ENCODE measurements at places on chromosomes 3 and 15.

- H3K4me3 ChIP-seq = no peak overlapping the region
- no peak for DNase-seq
- H3K36me3 ChIP-seq = no peaks in the 10 kb centered on the region
- no peaks in the 10 kb centered on the region for H3K4me1 ChIP-seq
- no peak overlapping the region for H3K27ac ChIP-seq
Measured at GRCh38 chr3:14841836-14842235, 23.1 kb downstream of the FGD5 start.

- no peak overlapping the region for H3K27ac ChIP-seq
- DNase-seq = no peak
- H3K27me3 ChIP-seq = peaks cover 2% of the 10 kb centered on the region
- no peaks in the 10 kb centered on the region for H3K36me3 ChIP-seq
- no peak overlapping the region for H3K4me3 ChIP-seq
Measured at GRCh38 chr15:37819191-37819590, 115.2 kb upstream of the TMCO5A start.

GRCh38 chr3:187736418-187736871 lies 8.8 kb downstream of the BCL6 start:
- H3K27me3 ChIP-seq = no peaks in the 10 kb centered on the region
- H3K4me3 ChIP-seq = no peak overlapping the region
- H3K27ac ChIP-seq = no peak overlapping the region

DNA sequence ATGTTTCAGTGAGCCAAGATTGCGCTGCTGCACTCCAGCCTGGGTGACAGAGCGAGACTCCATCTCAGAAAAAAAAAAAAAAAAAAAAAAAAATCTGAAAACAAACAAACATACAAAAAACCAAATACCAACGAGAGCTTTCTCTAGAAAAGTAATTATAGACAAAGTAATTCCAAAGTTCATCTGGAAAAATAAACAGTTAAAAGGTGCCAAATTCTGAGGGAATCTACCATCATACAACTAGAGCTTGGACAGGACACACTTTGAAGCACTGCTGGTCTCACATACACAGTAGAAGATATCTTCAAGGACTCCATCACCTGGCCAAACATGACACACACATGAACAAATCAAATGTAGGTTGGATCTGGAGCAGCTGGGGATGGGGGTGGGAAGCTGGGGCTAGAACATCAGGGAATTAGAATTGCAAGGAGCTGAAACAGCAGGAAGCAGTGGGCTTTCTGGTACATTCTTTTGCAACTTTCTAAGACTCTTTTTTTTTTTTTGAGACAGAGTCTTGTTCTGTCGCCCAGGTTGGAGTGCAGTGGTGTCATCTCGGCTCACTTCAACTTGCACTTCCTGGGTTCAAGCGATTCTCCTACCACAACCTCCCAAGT lies 41.1 kb upstream of the CTSH start:
- H3K27me3 ChIP-seq = no peaks in the 10 kb centered on the region
- H3K4me3 ChIP-seq = no peak overlapping the region
- H3K4me1 ChIP-seq = no peaks in the 10 kb centered on the region
- no peaks in the 10 kb centered on the region for H3K36me3 ChIP-seq
- H3K27ac ChIP-seq = no peak overlapping the region

DNA sequence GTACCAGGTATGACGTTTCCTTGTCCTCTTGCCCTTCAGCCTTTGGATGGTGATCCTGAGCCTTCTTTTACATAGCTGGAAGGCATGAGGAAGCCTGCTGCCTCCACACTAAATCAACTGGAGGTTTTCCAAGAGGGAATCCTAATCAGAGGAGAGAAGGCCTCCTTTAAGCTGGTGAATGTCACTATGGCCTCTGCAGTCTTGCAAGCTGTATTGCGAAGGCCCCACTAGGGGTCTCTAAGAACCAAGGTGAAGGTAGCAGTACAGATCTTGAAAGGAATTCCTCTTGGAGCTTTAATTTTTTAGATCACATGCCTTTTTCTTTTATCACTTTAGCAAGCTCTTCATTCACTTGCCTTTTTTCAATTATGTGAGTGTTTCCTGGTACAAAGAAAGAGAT lies 119.2 kb downstream of the GHSR start:
- DNase-seq = no peak
- H3K4me3 ChIP-seq = no peak overlapping the region
- H3K36me3 ChIP-seq = peaks cover 12% of the 10 kb centered on the region
- H3K27ac ChIP-seq = no peak overlapping the region

GRCh38 chr3:176247191-176247590 lies 950.1 kb downstream of the TBL1XR1 start:
- H3K36me3 ChIP-seq = no peaks in the 10 kb centered on the region
- H3K27me3 ChIP-seq = no peaks in the 10 kb centered on the region
- H3K4me1 ChIP-seq = no peaks in the 10 kb centered on the region
- DNase-seq = no peak
- no peak overlapping the region for H3K4me3 ChIP-seq

DNA sequence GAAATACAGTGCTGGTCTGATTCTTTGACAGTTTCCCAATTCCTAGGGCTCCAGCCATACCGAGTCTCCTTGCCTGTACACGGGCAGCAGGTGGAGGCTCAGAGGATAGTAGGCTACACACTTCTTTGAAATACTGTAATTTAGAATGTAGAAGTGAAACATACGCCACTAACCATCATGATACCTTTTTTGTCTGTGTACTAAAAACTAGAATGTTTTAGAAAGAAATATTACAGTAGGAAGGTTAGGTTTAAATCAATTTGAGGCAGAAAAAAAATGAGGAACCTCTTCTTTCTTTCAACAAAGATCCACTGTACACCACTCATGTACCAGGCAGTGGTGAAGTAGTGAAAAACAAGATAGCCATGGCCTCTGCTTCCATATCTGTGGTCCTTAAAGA lies 354.7 kb downstream of the MCTP2 start:
- H3K36me3 ChIP-seq = no peaks in the 10 kb centered on the region
- DNase-seq = no peak
- H3K4me1 ChIP-seq = peaks cover 21% of the 10 kb centered on the region

- H3K4me1 ChIP-seq = no peaks in the 10 kb centered on the region
- no peak for DNase-seq
- H3K27ac ChIP-seq = no peak overlapping the region
- no peak overlapping the region for H3K4me3 ChIP-seq
- no peaks in the 10 kb centered on the region for H3K27me3 ChIP-seq
- H3K36me3 ChIP-seq = no peaks in the 10 kb centered on the region
Measured at GRCh38 chr3:76107935-76108570, 322.7 kb upstream of the ZNF717 start.

DNA sequence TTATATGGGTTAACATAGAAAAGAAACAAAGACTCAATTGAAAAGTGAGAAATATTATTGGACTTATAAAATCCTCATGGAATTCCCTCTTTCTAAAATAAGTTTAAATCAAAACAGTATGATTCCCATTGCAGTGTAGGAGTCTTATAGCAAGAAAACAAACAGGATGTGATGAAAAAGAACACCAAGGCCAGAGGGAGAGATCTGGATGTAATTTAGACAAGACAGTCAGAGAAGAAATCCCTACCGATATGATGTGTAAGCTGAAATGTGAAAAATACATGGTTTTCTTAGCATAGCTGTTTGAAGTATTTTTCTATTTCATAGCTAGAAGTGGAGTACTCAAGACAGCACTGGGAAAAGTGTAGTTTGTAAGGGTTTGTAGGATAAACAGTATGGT lies 521.5 kb downstream of the RSL24D1 start:
- no peak for DNase-seq
- H3K4me3 ChIP-seq = no peak overlapping the region
- H3K27ac ChIP-seq = no peak overlapping the region
- H3K27me3 ChIP-seq = no peaks in the 10 kb centered on the region

- H3K4me3 ChIP-seq = no peak overlapping the region
- H3K4me1 ChIP-seq = peaks cover 22% of the 10 kb centered on the region
- no peak for DNase-seq
- no peak overlapping the region for H3K27ac ChIP-seq
- no peaks in the 10 kb centered on the region for H3K27me3 ChIP-seq
Measured at GRCh38 chr15:92019706-92020105, 166.2 kb downstream of the SLCO3A1 start.

GRCh38 chr15:70053716-70054229 lies 43.9 kb downstream of the TLE3 start:
- no peak overlapping the region for H3K4me3 ChIP-seq
- no peaks in the 10 kb centered on the region for H3K27me3 ChIP-seq
- H3K4me1 ChIP-seq = no peaks in the 10 kb centered on the region
- no peak overlapping the region for H3K27ac ChIP-seq

DNA sequence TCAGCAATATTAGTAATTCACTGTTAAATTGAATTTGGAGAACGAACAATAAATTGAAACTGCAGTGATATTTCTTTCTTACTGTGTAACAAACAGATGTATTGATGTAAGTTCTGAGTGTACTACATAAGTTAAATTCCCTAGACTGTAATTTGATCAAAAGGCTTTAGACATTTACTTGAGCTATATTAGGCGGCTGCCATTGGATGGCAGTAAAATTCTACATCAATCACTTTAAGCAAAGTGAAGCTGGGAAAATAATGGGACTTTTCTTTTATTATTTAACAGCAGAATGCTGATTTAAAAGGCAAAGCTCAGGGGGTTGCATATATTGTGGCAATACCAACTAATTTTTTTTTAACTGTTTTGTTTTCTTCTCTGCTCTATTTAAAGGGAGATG lies 212.6 kb upstream of the PLSCR5 start:
- no peak for DNase-seq
- no peak overlapping the region for H3K4me3 ChIP-seq
- no peaks in the 10 kb centered on the region for H3K36me3 ChIP-seq
- no peaks in the 10 kb centered on the region for H3K4me1 ChIP-seq
- no peak overlapping the region for H3K27ac ChIP-seq

GRCh38 chr3:77530870-77531269 lies 491.0 kb downstream of the ROBO2 start:
- no peak for DNase-seq
- no peaks in the 10 kb centered on the region for H3K36me3 ChIP-seq
- H3K27ac ChIP-seq = no peak overlapping the region

GRCh38 chr15:64690008-64690407 lies 85.4 kb downstream of the RBPMS2 start:
- H3K27me3 ChIP-seq = no peaks in the 10 kb centered on the region
- no peak for DNase-seq
- H3K36me3 ChIP-seq = peaks cover 59% of the 10 kb centered on the region
- H3K4me1 ChIP-seq = peaks cover 7% of the 10 kb centered on the region
- H3K4me3 ChIP-seq = no peak overlapping the region
- H3K27ac ChIP-seq = no peak overlapping the region

GRCh38 chr3:150611666-150612065 lies 8.5 kb downstream of the SELENOT start:
- H3K4me3 ChIP-seq = no peak overlapping the region
- H3K27ac ChIP-seq = no peak overlapping the region
- no peaks in the 10 kb centered on the region for H3K27me3 ChIP-seq
- no peak for DNase-seq
- peaks cover 26% of the 10 kb centered on the region for H3K36me3 ChIP-seq

- no peaks in the 10 kb centered on the region for H3K27me3 ChIP-seq
- no peaks in the 10 kb centered on the region for H3K36me3 ChIP-seq
- H3K4me1 ChIP-seq = peaks cover 5% of the 10 kb centered on the region
- no peak overlapping the region for H3K27ac ChIP-seq
Measured at GRCh38 chr3:187807086-187807862, 62.0 kb upstream of the BCL6 start.

GRCh38 chr3:45509038-45509767 lies 85.3 kb upstream of the LIMD1 start:
- H3K27ac ChIP-seq = no peak overlapping the region
- peaks cover 10% of the 10 kb centered on the region for H3K4me1 ChIP-seq
- H3K4me3 ChIP-seq = no peak overlapping the region
- DNase-seq = no peak

GRCh38 chr3:32890420-32891276 lies 60.8 kb upstream of the CCR4 start:
- no peak overlapping the region for H3K27ac ChIP-seq
- H3K4me1 ChIP-seq = no peaks in the 10 kb centered on the region
- no peak for DNase-seq
- H3K4me3 ChIP-seq = no peak overlapping the region
- H3K27me3 ChIP-seq = peaks cover 5% of the 10 kb centered on the region
- H3K36me3 ChIP-seq = no peaks in the 10 kb centered on the region

DNA sequence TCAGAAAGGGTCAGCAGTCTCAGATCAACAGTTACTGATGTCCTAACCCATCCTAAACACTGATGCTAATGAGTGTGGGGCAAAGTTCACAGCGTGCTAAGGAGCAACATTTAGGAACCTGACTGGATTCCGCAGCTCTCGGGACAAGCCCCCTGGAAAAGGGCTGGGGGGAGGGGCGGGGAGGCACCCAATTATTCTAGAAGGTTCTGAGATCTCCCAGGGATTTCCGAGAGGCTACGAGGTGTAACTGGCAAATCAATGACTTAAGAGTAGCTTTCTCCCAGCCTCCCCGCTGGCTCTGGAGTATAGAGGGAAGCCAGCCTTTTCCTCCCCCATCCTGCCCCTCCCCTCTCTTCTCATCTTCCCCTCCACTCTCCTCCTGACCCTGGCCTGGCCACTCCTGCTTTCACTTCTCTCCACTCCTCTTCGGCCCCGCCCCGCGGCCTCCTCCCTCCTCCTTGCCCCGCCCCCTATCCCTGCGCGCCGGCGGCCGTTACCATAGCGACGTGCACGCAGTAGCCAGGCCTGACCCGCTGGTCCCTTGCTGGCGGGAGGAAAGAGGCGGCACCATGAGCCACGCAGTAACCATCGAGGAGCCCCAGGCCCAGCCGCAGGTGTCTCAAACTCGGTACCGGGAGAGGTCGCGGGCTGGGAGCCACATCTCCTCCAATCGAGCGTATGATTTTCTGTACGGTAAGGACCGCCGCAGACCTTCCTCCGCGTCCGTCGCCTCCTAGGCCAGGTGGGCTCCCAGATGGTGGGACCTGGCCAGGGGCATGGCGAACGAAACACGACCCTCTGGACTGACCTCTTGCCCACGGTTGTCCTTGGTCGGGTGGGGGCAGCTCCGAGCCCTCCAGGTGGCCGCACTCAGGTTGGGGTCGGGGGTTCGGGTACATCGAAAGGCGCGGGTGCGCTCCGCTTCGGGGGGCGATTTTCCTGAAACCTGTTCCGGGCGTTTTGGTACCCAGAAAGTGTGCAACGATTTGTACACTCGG lies at the start of gene CFAP91:
CFAP91 (plus strand) TSS at position 493 of the 998 bp plus-strand sequence; CDS start at position 570, 77 bp downstream.
- H3K27ac ChIP-seq = no peak within 1 kb of the TSS
- peaks cover 28% of the 10 kb centered on the region for H3K4me1 ChIP-seq
- DNase-seq = peak; percentile 92
- no peaks in the 10 kb centered on the region for H3K36me3 ChIP-seq

GRCh38 chr3:76063019-76063418 lies 277.7 kb upstream of the ZNF717 start:
- H3K36me3 ChIP-seq = no peaks in the 10 kb centered on the region
- no peaks in the 10 kb centered on the region for H3K27me3 ChIP-seq
- no peak for DNase-seq

DNA sequence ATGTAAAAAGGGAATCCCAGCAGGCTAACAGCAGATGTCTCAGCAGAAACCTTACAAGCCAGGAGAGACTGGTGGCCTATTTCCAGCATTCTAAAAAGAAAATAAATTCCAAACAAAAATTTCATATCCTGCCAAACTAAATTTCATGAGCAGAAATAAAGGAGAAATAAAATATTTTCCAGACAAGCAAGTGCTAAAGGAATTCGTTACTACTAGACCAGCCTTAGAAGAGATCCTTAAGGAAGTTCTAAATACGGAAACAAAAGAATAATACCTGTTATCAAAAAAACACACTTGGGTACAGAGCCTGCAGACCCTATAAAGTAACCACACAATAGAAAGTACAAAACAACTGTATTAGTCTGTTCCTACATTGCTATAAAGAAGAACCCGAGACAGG lies 41.4 kb downstream of the HDGFL3 start:
- no peaks in the 10 kb centered on the region for H3K36me3 ChIP-seq
- peaks cover 8% of the 10 kb centered on the region for H3K27me3 ChIP-seq
- no peaks in the 10 kb centered on the region for H3K4me1 ChIP-seq
- H3K27ac ChIP-seq = no peak overlapping the region
